ENCODE measurements at places on chromosomes 11 and 22.

GRCh38 chr11:8262552-8263108, 1.0 kb downstream of the LMO1 start:
- peak; percentile 6 for DNase-seq

- no peak for DNase-seq
These were observed 51.4 kb upstream of the WNT7B start for GRCh38 chr22:46028106-46028991.

GRCh38 chr11:66219846-66220565, 48.4 kb upstream of the RAB1B start:
- no peak for DNase-seq

DNA sequence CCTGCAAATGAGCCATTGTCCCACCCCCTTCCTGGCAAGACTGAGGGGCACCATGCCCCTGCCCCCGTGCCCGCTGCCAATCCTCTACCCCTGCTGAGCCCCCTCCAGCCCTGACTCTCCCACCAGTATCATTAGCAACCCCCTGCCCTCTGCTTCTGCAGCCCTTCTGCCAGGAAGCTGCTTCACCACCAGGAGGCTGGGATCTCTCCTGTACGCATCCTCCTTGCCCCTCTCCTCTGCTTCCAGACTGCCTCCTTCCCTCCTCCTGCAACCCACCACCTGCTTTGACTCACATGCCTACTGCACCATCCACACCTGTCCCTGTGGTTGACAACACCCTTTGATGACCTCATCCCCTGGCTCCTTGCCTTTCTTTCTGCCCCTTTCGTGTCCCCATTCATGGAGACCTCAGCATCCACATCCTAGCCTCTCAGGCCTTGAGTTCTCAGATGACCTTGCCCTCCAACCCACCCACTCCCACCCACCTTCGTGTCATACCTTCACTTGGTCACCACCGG, 13.4 kb upstream of the PNPLA3 start:
- no peak for DNase-seq

- no peak for DNase-seq
These were observed 10.4 kb downstream of the LARGE1 start for GRCh38 chr22:33909911-33910310.

DNA sequence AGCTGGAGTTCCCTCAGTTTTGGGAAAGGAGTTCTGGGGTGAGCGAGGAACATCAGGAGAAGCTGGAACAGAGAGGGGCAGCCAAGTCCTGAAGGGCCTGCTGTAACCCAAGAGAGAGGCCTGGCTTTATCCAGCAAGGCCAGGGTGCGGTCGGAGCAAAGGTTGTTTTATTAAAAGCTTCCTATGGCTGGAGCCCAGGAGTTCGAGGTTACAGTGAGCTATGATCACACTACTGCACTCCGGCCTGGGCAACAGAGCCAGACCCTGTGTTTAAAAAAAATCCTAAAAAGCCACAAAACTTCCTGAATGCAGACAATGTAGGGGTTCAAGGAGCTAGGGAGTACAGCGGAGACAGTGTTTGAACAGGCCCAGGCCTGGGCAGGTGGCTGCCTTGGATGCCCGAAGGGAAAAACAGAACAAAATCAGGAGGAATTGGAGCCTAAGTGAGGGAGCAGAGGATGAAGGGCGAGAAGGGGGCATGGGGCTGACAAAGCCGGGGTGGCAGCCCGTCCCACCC, 22.2 kb upstream of the MALAT1 start:
- no peak for DNase-seq

GRCh38 chr11:1051356-1052132, 15.0 kb upstream of the MUC6 start:
- no peak for DNase-seq

Measured in fibroblast of skin of left biceps (primary cell).